Activated T-helper 1 cell treated with anti-CD3 and anti-CD28 coated beads, Interleukin-2, amount 50 U/mL, for 16 hours (primary cell): ENCODE measurements at places on chromosomes 7 and 10.

- DNase-seq = no peak
Measured at GRCh38 chr7:32088451-32088881, 18.3 kb upstream of the PDE1C start.

DNA sequence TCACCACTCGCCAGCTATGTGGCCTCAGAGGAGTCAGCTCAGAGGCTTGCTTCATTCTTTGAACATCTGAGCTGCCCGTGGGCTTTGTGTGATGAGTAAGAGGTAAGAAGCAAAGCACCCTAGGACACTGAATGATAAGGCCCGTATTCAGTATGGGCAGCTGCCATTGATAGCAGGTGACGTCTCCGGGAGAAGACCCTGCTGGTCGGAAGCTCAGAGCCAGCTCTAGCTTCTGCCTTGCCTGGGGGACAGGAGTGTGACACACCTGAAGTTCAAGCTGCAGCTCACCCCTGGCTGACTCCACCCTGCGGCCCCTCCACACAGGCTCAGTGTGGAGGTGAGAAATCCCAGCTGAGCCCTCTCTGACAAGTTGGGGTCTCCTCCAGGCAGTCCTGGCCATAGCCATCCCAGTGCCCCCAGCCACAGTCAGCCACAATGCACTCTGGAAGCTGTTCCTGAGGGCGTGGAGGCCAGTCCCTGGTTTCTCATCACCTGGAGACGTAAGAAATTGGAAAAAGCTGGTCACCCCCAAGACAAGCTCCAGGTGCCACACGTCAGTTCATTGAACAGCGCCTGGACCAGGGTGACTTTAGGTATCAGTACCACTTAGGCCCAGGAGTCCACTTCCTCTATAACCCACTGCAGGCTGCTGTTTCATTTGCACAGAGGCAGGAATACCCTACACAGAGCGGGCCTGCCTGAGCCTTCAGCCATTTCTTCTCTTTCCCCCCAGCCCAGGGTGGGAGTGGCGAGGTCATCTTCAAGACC lies 164.9 kb upstream of the RHEB start:
- DNase-seq = no peak

GRCh38 chr7:15751191-15751701 lies 64.8 kb upstream of the MEOX2 start:
- no peak for DNase-seq

DNA sequence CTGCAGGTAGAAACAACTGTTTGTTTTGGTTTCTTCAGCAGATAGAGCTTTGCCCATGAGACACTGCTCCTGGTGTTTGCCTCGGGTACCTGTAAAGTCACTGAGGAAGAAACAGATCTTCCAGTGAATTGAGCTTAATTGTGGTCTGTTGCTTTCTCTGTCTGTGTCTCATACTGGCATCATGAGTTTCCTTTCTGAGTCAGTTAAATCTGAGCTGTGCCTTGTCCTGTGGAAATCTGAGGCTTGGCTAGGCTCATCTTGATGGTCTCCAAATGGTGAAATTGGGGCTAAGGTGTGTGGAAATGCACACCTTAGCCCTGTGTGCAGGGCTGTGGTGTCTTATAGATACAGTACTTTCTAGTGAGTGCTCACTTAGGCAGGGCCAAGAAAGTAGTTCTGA lies 67.4 kb downstream of the GBF1 start:
- DNase-seq = no peak

DNA sequence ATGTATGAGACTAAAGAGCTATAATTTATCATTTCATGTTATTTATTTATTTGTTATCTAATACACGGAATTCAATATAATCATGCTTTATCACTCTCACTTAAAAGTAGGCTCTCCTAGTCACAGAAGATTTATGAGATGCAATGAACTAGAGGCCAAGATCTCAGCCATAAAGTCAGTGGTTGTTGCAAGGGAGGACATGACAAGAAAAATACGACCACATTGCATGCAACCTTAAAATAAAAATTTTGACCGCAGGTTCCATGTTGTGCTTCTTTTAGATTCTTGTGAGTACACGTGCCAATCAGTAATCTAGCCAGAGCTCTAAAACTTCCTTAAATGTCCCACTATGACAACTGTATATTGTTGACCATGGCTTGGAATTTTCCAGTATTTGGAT lies 75.9 kb upstream of the SP8 start:
- DNase-seq = no peak

- DNase-seq = no peak
Measured at GRCh38 chr7:2637066-2637471, 5.3 kb downstream of the TTYH3 start.

DNA sequence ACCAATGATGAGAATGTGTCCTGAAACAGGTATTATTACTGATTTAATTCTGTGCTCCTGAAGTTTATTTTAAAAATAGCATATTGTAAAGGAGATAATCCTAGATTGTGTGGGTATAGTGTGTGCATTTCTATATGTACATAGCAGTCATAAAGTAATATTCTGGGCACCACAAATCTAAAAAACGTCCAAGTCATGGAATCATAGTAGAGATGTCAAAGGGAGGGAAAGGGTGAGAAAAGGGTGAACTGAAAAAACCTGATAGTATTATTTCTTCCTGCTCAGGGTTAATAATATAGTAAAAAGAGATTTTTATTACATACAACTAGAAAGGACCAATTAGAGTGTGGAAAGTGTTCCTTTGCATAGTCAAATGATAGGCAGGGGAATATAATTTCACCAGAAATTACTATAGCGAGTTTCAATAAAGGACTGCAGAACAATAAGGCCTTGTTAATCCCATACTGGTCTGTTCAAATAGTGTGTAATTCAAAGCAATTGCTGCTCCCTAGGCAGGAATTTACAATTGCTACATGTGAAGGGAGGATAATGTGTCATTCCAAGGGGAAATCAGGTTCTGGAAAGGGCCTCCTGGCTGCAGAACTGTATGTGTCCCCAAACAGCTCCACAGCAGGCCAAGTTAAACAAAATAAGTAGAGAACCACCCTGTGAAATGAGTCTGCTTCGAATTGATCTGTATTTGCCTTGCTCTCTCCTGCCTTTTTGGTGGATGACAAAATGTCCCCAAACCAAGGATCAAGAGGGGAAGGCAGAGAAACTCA lies 42.5 kb upstream of the KMT2E start:
- no peak for DNase-seq

DNA sequence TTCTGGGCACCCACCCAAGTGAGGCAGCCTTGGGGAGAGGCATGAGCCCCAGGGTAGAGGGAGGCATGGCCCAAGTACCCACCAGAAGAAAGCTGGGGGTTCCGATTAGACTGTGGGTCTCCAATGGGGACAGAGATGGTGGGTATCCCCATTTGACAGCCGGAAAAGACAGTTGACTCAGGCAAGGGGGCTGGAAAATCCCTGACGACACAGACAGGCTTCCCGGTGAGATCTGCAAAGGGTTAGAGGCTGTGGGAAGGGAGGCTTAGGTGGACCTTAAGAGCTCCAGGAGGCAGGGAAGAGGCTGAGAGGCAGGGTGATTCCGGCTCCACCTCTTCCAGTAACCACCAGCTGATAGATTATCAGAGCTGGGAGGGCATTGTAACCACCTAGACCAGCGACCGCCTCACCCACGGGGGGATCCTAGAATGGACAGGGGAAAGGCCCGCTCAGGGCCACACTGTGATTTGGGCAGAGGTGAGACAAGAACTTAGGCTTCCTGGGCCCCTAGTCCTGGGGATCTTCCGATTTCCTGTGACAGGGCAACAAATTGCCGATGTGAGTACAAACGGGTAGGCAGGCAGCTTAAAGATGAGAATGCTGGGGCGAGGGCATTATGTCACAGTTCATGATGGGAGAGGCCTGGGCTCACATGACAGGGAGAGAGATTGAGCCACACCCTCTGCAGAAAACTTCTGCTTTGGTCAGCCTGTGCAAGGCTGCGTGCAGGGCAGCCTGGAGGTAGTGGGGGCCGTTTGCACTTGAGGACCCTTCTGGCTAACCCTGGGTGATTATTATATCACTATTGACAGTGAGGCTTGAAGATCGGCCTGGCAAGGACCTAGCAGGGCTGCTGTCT lies 5.4 kb downstream of the TBATA start:
- no peak for DNase-seq

- DNase-seq = no peak
Measured at GRCh38 chr10:106815427-106816043, 349.0 kb downstream of the SORCS1 start.

GRCh38 chr7:116518961-116519360 lies 5.9 kb upstream of the CAV1 start:
- no peak for DNase-seq

DNA sequence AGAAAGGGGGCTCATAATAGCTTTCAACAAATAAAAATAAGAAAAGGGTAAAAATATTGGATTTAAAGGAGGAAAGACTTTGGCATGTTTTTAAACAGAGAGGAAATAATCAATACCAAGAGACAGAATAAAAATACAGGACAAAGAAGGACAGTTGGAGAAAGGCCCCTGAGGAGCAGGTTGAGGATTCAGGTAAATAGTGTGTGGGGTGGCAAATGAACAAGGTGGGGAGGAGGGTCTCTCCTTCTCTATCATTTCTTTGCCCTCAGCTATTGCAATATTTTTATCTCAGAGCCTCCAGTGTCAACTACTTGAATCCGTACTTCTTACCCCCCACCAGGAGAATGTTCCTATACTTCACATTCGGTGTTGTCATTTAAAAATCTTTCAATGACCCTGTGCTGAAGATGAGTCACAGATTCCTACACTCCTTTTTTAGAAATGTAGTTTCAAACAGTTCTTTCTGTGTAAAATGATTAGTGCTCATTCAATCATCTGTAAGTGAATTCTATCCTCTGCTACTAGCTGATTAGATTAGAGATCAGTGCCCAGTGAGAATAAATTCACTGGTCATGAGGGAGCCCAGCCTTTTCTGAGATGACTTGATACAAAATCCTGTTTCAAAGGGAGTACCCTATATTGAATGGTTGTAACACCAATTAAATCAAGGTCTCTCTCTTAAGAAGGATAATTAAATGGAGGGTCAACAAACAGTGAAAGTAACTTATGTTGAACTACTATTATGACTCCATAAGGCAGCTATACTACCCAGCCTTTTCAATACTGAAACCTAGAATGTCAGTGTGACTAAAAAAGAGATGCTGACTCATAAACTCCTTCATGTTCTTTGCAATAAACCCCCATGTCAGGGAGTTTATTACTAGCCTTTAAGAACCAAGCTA lies 50.4 kb upstream of the WNT16 start:
- no peak for DNase-seq

DNA sequence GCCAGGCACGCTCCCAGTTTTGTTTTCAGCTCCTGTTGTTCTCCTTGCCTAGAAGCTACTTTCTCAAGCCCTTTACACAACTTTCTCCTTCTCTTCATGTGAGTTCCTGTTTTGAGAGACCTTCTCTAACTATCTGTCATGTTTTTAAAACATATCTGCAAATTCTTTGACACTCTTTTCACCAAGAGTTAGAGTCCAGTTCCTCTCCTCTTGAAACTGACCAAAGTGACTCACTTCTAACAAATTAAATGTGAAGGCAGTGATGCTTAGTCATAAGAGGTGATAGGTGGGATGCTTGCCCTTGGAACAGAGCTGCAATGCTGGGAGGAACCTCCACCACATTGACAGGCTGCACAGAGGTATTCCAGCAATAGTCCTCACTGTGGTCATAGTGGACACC lies 25.3 kb downstream of the ZSCAN25 start:
- no peak for DNase-seq

GRCh38 chr10:75904499-75905283 lies 473.3 kb downstream of the LRMDA start:
- no peak for DNase-seq

DNA sequence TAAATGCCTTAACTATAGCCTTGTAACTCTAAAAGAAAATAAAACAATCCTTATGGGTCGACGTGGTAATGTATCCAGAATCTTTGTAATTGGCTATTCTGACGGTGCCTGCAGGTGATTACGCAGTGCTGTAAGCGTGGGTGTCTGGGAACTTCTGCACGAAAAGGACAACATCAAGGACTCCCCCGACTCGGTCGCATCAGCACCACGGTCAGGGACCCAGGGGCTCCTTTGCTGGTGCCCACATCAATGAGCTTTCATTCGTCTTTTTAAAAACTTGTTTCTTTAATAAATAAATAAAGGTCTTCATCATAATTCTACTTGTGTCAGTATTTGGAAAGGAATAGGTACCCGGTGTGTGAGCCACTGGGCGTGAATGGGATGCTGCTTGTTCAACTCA lies 13.2 kb downstream of the MKI67 start:
- no peak for DNase-seq

DNA sequence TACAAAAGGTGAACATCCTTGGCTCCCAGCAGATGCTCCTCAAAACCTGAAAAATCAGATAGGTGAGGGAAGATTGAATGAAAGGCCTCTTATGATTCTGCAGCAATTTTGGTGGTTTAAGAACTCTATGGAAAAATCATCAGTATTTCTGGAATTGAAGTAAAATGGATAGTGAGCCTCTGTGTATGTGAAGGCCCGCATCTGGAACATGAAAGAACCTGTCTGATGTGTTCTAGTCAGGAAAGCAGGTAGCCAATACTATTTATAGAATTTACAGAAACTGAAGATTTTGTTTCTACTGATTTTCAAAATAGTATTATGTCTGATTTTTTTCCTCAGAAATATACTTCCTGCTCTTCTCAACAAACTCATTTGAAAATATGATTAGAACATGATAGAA lies 37.3 kb downstream of the EGFR start:
- no peak for DNase-seq

DNA sequence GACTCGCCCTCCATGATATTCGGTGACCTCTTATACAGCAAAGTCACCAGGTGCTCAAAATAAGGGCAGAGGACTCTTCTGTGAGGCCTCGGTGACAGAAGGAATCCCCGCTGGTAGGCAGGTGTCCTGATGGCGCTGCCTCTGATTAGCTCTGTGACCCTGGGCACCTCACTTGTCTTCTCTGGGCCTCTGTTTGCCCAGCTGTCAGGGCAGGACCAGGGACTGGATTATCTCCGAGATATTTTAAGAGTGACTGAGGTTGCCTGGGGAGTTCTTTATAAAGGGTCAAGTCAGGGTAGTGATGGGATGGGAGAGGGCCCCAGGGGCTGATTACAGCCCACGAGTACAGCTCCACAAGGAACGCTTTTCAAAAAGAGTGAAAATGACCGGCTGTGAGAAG lies 70.9 kb upstream of the SAMD8 start:
- DNase-seq = no peak

- no peak for DNase-seq
Measured at GRCh38 chr7:32516551-32517100, 21.3 kb downstream of the AVL9 start.

- DNase-seq = no peak
Measured at GRCh38 chr7:131302876-131303707, 24.6 kb upstream of the MKLN1 start.

- no peak for DNase-seq
Measured at GRCh38 chr10:59173414-59173813, 3.0 kb upstream of the PHYHIPL start.

GRCh38 chr10:921471-922414 lies 9.8 kb downstream of the LARP4B start:
- DNase-seq = no peak

GRCh38 chr10:127851661-127852194 lies 41.0 kb downstream of the CLRN3 start:
- DNase-seq = no peak

GRCh38 chr7:40704172-40704571 lies 569.4 kb downstream of the SUGCT start:
- DNase-seq = no peak
